ENCODE measurements at places on chromosomes 4 and X.

- DNase-seq, result peak; percentile 56
Measured at GRCh38 chr4:142846729-142847596, 862 bp upstream of the INPP4B start.

DNA sequence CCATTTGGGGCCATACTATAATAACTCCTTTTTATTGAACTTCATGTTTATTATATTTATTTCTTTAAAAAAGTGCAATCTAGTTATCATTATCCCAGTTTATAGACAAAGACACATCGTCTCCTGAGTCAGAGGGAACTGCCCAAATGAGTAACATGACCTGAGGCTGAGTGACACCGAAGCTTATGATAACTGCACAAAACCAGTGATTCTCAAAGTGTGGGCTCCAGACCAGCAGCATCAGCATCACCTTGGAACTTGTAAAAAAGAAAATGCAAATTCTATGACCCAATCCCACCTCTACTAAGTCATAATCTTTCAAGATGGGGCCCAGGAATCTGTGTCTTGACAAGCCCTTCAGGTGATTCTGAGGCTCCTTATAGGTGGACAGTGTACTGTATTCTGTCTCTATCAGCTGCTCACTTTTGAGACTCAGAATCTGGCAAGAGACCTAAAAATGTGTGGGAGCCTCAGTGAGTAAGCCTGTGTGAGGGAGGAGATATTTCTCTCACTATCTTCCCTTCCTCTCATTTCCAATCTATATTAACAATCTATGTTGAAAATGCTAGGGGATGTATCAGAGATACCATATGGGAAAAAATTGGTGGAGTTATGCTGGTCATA, 147.0 kb downstream of the PACRGL start:
- DNase-seq, result no peak

GRCh38 chr4:3047464-3048286, 26.7 kb downstream of the HTT-AS start:
- peak; percentile 74 for DNase-seq

DNA sequence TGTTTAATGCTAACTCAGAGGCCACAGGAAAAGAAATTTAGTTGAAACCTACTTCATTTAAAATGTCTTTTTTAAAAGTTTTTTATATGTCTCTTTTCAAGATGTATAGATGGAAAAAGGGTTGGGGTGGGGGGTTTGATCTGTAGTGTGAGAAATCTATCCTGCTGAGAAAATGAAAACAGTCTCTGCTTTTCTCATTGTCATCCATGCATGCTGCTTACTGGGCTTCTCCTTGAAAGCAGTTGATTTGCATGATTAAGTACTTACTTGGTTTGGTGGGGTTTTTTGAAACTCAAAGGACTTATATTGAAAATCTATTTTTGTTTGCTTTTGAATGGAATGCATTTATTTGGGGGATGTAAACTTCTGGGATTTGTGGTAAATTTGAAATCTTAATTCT, 313.6 kb upstream of the DKK2 start:
- no peak for DNase-seq

DNA sequence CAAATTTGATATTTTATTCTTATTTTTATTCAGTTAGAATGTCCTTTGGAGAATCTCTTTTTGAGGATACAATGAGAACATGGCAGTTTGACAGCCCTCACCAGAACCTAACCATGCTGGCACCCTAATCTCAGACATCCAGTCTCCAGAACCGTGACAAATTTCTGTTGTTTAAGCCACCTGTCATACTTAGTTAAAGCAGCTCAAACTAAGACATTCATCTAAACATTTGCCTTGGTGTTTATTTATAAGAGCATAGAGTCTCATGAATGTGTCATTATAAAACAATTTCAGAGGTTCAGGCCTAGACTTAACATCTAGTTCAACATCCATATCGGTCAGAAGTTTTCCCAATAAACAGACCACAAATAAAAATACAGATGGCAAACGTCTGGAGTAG, 125.1 kb upstream of the FUNDC1 start:
- DNase-seq, result no peak

- DNase-seq, result no peak
Measured at GRCh38 chr4:148215202-148215601, 227.0 kb downstream of the NR3C2 start.

- DNase-seq, result no peak
Measured at GRCh38 chr4:83772685-83773084, 236.8 kb downstream of the GPAT3 start.

GRCh38 chrX:64850371-64851082, 125.7 kb downstream of the ZC4H2 start:
- no peak for DNase-seq

DNA sequence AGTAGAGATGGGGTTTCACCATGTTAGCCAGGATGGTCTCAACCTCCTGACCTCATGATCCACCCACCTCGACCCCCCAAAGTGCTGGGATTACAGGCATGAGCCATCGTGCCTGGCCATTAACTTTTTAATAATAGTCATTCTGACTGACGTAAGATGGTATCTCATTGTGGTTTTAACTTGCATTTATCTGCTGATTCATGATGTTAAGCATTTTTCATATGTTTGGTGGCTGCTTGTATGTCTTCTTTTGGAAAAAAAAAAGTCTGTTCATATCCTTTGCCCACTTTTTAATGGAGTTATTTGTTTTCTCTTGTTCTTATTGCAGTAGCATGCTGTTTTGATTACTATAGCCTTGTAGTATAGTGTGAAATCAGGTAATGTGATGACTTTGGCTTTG, 45.8 kb downstream of the ANXA10 start:
- no peak for DNase-seq

- peak; percentile 31 for DNase-seq
Measured at GRCh38 chr4:123564758-123565346, 168.3 kb downstream of the SPRY1 start.

DNA sequence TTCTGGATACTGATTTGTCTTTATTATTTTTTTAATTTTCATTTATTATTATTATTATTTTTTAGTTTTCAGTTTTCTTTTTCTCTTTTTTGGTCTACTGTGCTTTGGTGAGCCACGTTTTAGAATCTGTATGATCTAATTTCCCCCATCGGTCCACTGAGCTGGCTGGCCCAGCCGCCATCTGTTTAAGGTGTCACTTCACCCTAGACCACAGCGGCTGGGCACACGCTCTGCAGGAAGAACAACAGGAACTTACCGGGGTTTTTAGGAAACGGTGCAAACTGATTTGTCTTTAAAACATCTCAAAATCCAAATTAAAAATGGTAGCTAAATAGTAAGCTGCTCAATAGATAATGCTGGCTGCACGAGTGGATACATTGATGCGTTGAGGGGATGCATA, 48.8 kb upstream of the AMOT start:
- DNase-seq, result no peak

DNA sequence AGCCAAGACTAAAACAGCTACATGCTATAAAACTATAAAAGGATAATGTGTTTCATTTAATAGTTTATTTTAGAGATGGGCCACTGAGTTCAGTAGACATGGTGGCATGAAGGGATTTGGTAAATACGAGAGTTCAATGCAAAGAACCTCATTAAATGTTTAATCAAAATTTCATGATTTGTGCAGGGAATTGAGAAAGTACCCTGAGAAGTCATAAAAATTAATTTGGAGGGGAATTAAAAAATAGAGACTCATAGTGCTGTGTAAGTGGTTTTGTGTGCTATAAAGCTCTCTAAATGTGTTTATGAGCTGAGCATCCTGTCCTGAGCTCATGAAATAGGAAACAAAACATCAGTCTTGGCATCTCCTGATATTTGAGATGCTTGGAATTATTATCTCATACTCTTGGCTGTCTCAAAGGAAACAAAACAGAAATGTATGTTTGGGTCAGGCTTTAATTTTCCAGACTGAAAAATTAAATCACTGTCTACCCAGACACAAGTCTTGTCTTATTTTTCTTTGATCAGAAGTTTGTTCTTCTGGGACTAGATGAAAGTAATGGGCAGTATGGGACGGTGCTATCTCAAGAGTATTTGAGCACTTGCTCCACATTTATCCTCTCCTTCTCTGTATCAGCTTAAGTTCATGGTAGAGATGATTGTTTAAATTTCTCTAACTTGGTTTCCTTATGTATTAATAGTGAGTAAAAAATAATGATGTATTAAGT, 38.0 kb upstream of the EMCN start:
- no peak for DNase-seq

- no peak for DNase-seq
Measured at GRCh38 chr4:139838811-139839210, 173.2 kb downstream of the MGST2 start.

- DNase-seq, result no peak
Measured at GRCh38 chrX:27840881-27841280, 33.1 kb downstream of the MAGEB10 start.

GRCh38 chr4:139987502-139987850, 166.5 kb downstream of the MAML3 start:
- DNase-seq, result no peak

- no peak for DNase-seq
Measured at GRCh38 chr4:11614426-11614825, 185.7 kb upstream of the HS3ST1 start.

GRCh38 chr4:22683726-22684125, 9.0 kb upstream of the GBA3 start:
- no peak for DNase-seq

DNA sequence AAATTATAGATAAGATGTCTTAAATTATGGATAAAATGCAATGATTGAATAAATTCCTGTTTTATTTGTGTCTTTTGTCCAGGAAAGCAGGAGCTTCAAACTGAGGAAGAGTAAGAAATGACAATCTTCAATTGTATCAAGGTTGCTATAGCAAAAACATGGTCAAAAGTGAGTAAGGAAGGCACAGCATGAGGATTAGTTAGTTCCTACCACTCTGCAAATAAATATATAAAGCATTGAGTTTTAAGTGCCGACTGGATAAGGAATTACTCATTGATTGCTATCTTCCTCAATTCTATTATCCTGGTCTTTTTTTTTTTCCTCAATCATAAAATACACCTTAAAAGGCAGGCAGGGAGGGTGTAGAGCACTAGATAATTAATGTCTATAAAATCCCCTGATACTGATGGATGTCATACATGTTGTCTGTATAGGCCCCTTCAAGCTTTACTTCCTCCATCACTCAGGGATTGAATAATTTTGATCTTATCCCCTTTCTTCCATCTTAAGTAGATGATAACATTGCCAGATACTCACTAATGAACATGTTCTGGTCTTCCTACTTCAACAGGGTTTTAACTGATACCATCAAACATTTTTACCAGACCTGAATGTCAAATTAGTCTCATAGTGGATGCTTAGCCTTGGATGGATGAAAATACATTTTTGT, 86.6 kb downstream of the MID1 start:
- no peak for DNase-seq

- DNase-seq, result peak; percentile 33
Measured at GRCh38 chrX:118528071-118528737, 32.6 kb downstream of the DOCK11 start.

DNA sequence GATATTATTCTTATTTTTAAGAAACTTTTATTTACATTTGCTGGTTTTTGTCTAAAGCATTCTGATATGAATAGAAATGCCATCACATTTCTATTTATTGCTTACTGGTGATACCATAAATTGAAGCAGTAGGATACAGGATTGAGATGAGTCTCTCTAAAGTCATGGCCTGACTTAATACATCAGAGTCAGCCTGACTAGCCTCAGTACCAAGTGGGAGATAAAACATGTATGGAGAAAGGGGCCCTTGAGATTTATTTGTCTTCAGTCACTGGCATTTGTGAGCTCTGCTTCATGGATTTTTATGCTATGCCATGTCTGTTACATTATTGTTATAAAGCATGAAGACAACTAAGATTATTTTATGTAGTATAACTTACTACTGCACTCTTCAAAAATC, 465.5 kb downstream of the ADGRL3 start:
- DNase-seq, result no peak

DNA sequence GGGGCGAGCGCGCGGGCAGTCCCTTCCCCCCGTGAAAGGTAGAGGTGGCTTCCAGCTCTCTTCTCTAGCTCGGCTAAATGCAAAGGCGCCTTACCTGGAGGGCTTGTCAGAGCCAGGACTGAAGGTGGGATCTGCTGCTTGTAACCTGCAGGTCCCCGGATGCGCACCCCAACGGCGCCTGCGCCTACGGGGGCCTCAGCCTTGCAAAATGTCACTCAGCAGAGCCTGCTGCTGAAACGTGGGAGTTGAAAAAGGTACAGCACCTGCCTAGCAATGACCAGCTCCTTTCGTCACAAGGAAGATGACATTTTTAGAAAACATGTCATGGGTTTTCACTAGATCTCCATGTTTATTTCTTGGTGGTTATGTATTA, 583 bp downstream of the ABHD18 start:
- peak; percentile 60 for DNase-seq

GRCh38 chr4:10963958-10964703, 279.6 kb upstream of the CLNK start:
- no peak for DNase-seq

DNA sequence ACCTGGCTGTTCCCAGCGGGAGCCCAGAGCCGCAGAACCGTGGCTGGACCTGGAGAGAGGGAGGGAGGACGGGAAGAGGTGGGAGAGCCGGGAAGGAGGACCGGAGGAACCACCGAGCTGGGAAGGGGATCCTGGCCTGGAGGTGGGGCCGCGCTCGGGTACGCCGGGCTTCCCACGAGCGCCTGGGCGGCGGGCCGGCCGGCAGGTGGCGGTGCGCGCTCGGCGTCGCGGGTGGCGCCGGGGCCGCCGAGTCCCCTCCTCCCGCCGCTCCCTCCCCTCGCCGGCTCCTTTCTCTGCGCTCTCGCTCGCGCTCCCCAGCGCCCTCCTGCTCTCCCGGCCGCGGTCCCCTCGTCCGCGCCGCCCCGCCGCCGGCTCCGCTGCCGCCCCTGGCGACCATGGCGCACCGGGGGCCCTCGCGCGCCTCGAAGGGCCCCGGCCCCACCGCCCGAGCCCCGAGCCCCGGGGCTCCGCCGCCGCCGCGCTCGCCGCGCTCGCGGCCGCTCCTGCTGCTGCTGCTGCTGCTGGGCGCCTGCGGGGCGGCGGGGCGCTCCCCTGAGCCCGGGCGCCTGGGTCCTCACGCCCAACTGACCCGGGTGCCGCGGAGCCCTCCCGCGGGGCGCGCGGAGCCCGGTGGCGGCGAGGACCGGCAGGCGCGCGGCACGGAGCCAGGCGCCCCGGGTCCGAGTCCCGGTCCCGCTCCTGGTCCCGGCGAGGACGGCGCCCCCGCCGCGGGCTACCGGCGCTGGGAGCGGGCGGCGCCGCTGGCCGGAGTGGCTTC, at the start of gene SORCS2:
TSS of gene SORCS2 (plus strand) at position 287 of the 778 bp plus-strand sequence.
- DNase-seq, result peak; percentile 32

- no peak for DNase-seq
Measured at GRCh38 chr4:128951316-128951715, 141.8 kb downstream of the JADE1 start.

- DNase-seq, result no peak
Measured at GRCh38 chrX:13000301-13000811, 25.4 kb downstream of the TMSB4X start.

DNA sequence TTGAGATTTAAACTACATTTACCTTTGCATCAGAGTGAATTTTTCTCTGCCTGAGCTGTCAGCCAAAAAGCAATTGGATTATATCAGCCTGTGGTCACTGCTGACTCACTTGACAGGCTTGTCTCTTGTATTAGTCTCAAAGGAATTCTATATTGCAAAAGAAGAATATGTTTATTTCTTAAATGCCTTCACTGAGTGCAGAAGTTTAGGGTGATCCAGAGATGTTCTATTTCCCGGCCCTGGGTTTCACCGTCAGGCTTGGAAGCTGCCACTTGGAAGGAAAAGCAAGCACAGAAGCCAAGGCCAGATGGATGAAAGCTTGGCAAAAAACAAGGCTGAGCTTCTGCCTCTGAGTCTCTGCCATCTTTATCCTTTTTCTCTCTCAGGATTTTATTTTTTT, 80.9 kb downstream of the FAM114A1 start:
- DNase-seq, result no peak

Data from stimulated activated CD4-positive, alpha-beta T cell treated with anti-CD3 and anti-CD28 coated beads, Interleukin-12 subunit alpha, Interleukin-12 subunit beta, amount 100 ng/mL, for 48 hours (primary cell).